ENCODE measurements at places on chromosomes 2 and 18.

DNA sequence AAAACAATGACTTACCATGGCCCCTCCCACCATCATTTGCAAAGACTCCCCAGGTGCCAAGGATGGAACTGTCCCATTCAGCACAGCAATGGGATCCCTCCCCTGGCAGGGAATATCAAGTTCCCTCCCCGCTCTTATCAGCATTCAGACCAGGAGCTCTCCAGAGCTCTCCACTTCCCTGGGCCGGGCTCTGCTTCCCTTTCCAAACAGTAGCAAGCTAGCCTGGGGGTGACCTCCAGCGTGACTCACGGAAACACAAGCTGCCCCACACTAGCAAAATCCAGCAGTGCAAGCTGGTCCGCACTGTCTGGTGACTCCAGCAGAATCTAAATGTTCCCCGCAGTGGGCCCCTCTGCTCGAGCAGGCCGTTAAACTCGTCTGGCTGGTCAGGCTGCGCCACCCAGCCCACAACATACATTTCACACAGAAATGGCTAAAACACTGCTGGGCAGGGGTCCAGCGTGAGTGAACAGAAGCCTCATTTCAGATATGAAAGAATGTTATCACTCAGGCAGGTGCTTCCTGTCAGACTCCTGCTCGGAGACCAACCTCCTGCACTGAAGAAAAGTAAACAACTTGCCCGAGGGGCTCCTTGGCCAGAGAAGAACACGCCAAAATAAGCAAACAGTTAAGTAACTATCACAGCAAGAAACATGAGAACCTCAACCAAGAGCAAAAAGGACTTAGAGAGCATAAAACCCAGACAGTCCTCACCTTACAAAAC is 33.9 kb downstream of the STAT1 start:
- DNase-seq, result peak; percentile 99

GRCh38 chr2:76478266-76479035 is 767.7 kb upstream of the GCFC2 start:
- no peak for DNase-seq

- DNase-seq, result peak; percentile 42
Measured at GRCh38 chr2:25250331-25251070, 82.1 kb upstream of the POMC start.

- DNase-seq, result no peak
Measured at GRCh38 chr18:68733707-68734106, 18.8 kb upstream of the TMX3 start.

DNA sequence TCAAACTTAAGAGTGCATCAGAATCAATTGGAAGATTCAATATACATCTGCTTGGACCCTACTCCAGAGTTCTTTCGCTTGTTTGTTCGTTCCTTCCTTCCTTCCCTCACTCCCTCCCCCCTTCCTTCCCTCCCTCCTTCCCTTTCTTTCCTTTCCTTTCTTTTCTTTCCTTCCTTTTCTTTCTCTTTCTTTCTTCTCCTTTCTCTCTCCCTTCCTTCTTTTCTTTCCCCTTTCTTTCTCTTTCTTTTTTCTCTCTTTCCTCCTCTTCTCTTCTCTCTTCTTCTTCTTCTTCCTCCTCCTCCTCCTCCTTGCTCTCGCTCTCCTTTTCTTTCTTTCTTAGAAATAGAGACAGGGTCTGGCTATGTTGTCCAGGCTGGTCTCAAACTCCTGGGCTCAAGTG is 45.9 kb downstream of the MTHFD2 start:
- no peak for DNase-seq

- no peak for DNase-seq
Measured at GRCh38 chr2:18046558-18047212, 168.2 kb downstream of the KCNS3 start.

GRCh38 chr18:57051657-57052044 is 95.2 kb upstream of the BOD1L2 start:
- no peak for DNase-seq

DNA sequence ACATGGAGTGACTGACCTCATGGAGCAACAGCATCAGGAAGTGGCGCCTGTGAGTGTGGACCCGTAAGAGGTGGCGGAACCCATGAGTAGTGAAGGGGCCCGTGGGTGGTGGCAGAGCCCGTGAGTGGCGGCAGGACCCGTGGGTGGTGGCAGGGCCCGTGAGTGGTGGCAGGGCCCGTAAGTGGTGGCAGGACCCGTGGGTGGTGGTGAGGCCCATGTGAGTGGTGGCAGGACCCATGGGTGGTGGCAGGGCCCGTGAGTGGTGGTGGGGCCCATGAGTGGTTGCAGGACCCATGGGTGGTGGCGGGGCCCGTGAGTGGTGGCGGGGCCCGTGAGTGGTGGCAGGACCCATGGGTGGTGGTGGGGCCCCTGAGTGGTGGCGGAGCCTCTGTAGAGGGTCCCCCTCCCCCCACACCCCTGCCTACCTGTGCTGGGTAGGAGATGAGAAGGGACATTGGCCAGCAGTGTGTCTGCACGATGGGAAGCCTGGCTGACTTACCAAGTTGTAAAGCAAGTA is 407.7 kb upstream of the SALL3 start:
- no peak for DNase-seq

- no peak for DNase-seq
Measured at GRCh38 chr2:240247241-240247867, 106.9 kb upstream of the OTOS start.

GRCh38 chr2:112829101-112829960 is 7.2 kb downstream of the IL1B start:
- DNase-seq, result no peak

GRCh38 chr18:49608366-49609255 is 46.8 kb downstream of the LIPG start:
- DNase-seq, result no peak

DNA sequence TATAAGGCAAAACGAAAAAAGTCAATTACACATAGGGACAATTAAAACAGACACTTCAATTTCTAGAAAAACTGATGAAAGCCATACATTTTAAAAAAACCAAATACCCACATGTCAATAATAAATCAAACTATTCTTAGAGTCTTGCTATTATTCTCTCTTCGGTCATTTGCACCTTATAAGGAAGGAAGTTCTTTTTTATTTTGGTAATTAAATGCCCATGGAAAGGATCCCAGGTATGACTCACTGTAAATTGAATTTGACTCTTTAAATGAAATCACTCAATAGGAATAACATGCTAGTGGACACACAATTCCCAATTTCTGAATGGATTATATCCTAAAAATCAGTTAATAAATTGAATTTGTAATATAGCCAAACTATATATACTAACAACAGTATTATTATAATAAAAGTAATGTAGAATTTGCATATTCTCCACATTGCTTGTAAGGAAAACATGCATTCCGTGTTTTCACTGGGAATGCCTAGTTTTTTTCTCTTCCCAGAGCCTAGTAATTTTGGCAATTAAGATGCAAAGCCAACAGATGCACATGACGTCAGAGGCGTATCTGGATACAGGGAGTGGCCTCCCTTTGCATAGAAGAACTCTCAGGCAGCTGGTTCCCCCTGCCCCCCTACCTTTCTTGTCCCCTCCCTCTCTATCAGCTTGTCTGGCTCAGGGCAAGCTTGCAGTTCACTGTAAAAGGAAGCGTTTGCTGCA is 153.5 kb upstream of the PGAP1 start:
- peak; percentile 75 for DNase-seq

DNA sequence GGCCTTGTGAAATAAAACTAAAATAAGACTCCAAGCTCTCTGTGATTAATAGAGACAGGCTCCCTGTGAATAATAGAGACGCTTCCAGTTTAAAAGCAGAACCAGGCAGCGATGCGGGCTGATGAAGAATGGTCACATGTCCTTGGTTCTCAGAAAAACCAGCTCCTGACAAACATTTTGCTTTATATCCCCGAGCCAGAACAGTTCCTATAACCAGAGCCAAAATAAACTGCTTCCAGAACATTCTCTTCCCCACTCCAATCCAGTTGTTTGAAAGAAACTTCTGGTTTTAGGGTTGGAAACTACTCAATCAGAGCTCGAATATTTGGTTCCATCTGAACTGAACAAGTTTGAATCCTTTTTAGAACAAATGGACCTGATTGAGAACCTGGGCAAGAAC is 213.7 kb downstream of the TSN start:
- DNase-seq, result peak; percentile 5

DNA sequence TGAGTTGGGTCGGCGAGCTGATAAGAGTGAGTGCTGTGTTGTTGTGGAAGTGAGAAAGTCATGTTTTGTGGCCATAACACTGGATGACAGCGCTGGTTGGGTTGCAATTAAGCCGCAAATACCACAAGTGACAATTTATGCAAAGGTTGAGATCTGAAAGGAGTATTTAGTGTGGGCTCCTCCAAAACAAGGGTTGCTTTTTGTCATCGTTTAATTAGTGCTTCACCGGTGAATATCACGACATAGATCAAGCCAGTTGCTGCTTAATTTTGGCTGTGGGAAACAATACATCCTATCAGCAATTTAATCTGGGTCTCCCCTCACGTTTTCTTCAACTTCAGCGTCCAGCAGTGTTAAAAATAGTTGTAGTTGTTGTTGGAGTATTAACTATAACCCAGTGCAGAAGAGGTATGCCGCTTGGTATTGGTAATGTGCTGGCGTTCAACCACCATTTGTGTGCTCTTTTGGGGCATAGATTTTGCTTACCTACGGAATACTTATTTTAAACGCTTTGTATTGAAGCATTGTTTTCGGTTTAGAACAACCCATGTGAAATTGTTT is 662 bp downstream of the ACVR2A start:
- DNase-seq, result peak; percentile 33

GRCh38 chr2:159875083-159875482 is 77.1 kb upstream of the CD302 start:
- DNase-seq, result no peak

GRCh38 chr18:43934322-43934721 is 657.0 kb upstream of the SYT4 start:
- no peak for DNase-seq

- DNase-seq, result no peak
Measured at GRCh38 chr2:12257476-12257875, 459.3 kb upstream of the TRIB2 start.
